ENCODE measurements at places on chromosomes 12 and 14.

- DNase-seq: no peak
These were observed 74.9 kb downstream of the PPP2R5E start for GRCh38 chr14:63468294-63468693.

DNA sequence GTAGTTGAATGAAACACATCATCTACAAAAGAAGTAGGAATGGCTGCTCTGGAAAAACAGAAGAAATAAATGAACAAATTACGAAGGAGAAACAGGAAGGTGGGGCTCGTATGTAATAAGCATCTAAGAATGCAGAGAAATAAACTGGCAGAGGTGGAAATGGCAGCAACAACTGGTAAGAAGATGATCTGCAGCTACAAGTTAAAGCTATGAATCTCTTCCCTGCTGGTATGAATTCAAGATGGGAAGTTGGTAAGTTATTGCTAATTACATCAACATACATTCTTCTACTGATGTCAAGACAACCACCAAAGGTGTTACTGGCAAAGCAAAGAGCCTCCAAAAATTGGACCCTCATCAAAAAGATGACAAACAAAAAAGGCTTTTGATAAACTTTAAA lies 59.8 kb downstream of the HECTD4 start:
- DNase-seq: no peak

DNA sequence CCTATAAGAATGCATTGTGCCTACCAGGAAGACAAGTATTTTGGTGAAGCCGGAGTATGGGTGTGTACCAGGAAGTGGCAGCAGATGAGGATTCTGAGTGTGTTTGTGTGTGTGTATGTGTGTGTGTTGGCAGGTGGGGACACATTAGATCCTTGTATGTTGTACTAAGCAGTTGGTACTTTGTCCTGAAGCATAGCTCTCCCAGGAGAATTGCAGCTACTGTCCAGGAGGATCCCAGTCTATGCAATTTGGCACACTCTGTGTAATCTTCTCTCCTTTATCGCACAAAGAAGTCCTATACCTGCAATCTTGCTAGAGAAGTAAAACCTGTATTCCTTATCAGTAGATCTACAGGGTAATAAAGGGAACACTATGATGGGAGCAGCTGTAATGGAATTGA lies 276.5 kb downstream of the PAWR start:
- DNase-seq: no peak

- no peak for DNase-seq
These were observed 24.2 kb upstream of the NEDD1 start for GRCh38 chr12:96882862-96883261.

- no peak for DNase-seq
These were observed 172.9 kb downstream of the CEP128 start for GRCh38 chr14:80768646-80769045.
